ENCODE measurements at places on chromosomes 12 and 14.

DNA sequence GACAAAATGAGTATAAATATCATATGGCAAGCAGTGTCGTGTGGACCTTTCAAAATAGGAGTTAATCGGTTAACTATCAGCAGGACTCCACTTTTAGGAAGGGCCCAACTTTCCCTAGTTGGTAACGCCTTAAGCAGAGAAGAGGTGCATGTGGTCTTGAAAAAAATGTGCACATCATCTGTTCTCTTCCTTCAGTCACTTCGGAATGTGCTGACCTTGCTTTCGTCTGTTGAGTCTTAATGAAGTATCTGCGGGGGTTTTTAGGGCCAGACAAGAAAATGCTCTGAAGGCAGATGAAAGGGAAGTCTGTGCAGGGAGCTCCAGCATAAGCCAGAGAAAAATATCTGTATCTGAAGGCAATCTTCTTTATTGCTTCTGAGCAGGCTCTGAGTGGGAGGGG is 185.2 kb downstream of the AEBP2 start:
- no peak for DNase-seq

DNA sequence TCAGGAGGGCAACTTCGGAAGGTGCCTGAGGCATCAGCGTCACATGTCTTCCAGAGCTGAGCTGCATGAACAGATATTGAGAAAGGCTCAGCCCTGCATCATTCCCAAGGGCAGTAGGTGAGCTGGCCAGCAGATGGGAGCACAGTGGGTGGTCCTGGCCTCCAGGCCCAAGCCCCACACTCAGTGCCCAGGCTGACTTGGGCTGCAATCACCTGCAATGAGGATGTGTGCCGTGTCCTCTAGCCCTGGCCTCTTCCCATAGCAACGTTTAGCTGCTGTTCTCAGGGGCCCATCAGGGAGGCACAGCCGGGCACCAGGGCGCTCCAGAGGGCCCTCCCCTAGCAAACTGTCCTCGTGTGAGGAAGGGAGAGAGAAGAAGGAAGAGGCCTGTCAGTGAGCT is 32.0 kb downstream of the TEP1 start:
- no peak for DNase-seq

DNA sequence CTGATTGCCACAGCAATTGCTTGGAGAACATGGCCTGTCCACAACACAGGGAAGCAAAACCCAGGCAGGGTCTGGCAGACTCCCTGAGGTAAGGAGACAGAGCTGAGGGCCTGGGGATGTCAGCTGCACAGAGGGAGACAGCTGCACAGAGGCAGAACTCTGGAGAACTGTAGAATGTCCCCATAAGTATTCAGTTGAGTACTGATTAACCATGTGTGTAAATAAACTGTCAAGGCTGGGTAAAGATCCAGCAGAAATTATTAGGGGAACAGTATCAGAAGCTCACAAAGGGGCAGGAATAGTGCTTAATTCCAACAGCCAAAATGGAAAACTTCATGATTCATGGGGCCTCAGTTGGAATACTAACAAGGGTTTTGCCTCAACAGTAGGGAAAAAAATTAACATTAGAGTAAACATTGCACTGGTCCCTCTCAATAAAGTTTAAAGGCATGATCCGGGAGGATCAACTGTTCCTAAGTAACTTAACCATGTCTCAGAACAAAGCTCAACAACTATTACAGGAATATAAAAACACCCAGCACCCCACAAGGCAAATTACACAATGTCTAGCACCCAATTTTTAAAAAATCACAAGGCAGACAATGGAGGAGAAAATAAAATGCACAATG is 201.3 kb upstream of the RASSF8 start:
- DNase-seq, result no peak

DNA sequence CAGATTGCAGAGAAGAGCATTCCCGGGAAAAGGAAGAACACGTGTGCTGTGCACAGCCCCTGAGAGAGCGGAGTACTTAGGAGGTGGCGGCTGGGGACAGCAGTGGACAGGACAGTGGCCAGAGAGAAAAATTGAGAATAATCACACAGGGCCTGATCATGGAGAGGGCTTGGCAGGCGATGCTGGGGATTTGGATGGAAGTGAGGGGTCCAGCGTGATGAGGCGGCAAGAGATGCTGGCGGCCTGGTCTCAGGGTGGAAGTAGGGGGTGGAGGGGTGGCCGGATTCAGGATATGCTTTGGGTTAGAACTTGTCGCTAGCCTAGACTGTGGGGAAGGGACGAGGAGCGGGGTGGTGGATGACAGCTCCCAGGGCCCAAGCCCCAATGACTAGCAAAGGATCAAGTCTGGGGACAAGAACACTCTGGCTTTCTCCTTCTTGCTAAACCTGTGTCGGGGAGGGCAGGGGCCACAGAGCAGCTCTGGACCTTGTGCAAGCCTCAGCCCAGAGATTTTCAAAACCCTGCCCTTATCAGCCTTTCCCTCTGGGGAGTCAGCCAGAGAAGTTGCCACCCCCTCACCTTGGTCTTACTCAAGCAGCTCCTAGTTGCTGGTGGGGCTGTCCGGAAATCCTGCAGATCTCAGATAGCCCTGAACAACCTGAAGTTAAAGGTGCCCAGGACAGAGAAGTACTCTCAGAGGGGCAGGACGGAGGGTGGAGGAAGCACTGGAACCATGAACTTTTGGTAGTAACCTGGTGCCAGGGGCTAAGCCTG is 1.3 kb downstream of the HVCN1 start:
- no peak for DNase-seq

DNA sequence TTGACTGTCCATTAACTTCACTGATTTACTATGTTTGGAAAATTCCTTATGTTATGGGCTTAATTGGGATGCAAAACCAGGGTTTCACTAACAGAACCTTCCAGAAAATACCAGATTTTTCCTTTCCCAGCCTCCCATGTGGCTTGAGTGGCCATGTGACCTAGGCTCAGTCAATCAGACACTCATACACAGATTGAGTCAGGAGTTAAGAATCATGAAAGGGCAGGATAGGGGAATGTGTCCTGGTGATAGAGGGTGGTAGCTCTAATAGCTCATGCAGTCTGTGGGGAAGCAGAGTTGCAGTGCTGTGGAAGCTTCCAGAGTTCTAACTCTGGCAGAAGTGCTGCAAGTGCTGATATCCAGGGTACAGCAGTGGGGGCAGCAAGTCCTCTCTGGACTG is 134.1 kb upstream of the IFNG-AS1 start:
- DNase-seq, result no peak
